H9 (cell line): ENCODE measurements at places on chromosomes 11 and 22. TPM values are rescaled to one million over a fixed set of nuclear protein-coding genes. Genes with fewer than 3 reads are reported as not detected.

GRCh38 chr22:45896153-45896951 is 80.6 kb downstream of the WNT7B start:
- peak; percentile 82 for DNase-seq
- no peaks in the 10 kb centered on the region for H3K27me3 ChIP-seq
- no peaks in the 10 kb centered on the region; the same call in 1 of the 2 replicates for H3K4me1 ChIP-seq
- H3K4me3 ChIP-seq = no peak overlapping the region
- H3K27ac ChIP-seq = no peak overlapping the region
- no peaks in the 10 kb centered on the region for H3K36me3 ChIP-seq

DNA sequence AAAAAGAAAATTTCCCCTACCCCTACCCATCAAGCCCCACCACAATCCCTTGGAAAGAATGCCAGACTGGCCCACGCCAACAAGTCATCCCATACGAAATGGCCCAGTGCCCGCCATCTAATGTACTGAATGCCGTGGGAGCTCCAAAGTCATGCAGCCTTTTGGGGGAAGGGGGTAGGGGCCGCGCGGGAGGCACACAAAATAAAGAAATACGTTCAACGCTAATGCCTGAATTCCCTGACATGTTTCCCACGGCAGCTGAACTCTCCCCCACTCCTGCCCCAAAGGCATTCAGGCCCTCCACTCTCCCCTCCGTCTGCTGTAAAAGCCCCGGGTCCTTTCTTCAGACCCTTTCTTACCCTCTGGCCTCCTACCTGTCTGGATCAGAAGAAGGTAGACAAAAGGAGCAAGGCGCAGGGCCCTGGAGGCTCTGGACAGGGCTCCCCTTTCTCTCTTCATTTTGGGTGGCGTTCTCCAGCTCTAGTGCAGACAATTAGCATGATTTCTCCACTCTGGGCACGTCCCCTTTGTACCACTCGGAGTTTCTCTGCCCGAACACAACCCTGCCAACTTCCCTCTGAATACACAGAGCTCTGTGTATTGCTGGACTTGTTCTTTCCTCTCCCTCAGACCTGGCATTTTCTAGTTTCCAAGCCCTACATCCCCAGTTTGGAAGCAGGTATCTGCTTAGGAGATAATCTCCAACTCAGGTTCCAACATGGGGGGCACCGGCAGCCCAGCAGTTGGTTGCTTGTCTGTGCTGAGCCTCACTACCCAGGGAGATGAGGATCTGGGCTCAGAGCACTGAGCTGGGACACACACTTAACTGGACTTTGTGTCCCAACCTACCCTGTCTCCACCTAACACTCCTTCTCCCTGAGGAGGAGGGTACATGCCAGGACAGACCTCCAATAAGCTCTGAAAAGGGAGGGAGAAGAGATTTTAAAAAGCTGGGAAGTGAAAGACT is at the start of gene HEPACAM:
HEPACAM (minus strand) TSS at position 500 of the 967 bp plus-strand sequence; CDS start at position 459, 41 bp downstream.
- no peak for DNase-seq
- H3K27me3 ChIP-seq = no peaks in the 10 kb centered on the region; the same call in 1 of the 2 replicates
- H3K4me1 ChIP-seq = no peaks in the 10 kb centered on the region
- H3K36me3 ChIP-seq = no peaks in the 10 kb centered on the region

DNA sequence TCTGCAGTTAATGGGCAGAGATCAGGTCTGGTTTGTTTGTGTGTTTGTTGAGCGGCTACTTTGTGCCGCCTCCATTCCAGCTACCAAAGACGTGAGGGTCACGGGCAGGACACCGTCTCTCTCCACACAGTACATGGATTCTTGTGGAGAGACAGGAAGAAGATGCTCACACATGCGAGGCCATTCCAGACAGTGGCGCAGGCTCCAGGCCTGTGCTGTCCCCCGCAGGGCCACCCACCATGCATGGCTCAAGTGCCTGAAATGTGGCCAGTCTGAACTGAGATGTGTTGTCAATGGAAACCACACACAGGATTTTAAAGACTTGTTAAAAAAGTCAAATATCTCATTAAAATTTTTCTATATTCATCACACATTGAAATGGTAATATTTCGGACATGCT is 848.3 kb downstream of the TBC1D22A start:
- no peaks in the 10 kb centered on the region for H3K27me3 ChIP-seq
- no peak overlapping the region for H3K27ac ChIP-seq
- H3K36me3 ChIP-seq = no peaks in the 10 kb centered on the region; the same call in 1 of the 3 replicates
- no peak for DNase-seq
- H3K4me1 ChIP-seq = no peaks in the 10 kb centered on the region

GRCh38 chr11:94768602-94769541 is 716 bp downstream of the AMOTL1 start:
- peaks cover 35% of the 10 kb centered on the region; the same call in 1 of the 2 replicates for H3K27me3 ChIP-seq
- peaks cover 3% of the 10 kb centered on the region; the same call in 1 of the 2 replicates for H3K4me1 ChIP-seq
- H3K27ac ChIP-seq = no peak overlapping the region
- H3K4me3 ChIP-seq = peak overlapping the region; percentile 84
- peak; percentile 39 for DNase-seq

- H3K4me3 ChIP-seq = no peak overlapping the region
- DNase-seq = no peak
- H3K27ac ChIP-seq = no peak overlapping the region
- peaks cover 2% of the 10 kb centered on the region; the same call in 2 of the 3 replicates for H3K36me3 ChIP-seq
- H3K27me3 ChIP-seq = no peaks in the 10 kb centered on the region
- no peaks in the 10 kb centered on the region for H3K4me1 ChIP-seq
Measured at GRCh38 chr22:26812731-26813130, 155.3 kb downstream of the MIAT start.

DNA sequence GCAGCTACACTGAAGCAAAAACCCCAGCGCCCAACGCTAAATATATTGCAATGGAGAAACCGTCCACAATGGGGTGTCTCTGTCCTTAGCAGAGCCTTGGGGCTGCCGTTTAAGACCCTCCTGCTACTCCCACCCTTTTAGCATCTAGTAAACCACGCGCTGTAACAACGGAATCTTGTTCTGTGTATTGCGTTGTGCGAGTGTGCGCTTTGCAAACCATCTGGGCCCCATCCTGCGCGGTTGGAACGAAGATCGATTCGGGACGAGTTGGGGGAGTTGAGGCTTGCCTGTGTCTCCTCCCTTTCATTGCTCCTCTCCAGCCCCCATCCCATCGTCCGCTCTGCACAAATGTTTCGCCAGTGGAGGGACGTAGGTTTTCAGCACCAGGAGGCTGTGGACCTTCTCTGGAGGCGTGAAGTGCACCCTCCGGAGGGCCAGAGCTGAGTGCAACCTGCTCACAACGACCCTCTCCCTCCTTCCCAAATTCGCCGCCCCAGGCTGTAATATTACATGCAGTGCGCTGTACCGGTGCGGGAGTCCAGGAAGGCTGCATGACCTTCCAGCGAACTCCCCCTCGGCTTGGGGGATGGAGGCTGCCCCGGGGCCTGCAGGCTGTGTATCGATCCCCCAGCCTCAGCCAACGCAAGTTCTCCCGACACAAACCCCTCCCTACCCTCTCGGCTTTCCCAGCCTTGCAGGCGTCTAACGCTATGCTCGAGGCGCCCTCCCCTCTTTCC is 1.6 kb upstream of the KMT2A start:
- peak; percentile 74 for DNase-seq
- H3K27ac ChIP-seq = no peak overlapping the region
- no peaks in the 10 kb centered on the region; the same call in 1 of the 2 replicates for H3K4me1 ChIP-seq
- no peaks in the 10 kb centered on the region for H3K27me3 ChIP-seq

DNA sequence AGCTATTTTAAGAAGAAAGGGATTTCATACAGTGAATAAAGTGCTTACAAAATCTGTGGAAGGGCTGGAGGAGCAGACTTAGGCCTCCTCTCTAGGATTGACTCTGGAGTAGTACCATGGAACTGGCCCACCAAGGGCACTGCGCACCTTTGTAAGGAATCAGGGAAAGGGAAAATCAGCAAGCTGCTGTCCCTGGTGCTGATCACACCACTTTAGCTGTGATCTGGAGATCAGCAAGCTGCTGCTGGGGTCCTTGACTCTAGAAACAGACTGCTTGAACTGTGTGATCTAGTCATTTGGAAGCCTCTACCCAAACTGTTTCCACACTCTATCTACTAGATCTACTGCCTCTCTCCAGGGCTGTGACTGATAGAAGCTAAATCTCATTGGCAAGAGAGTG is 18.4 kb upstream of the TECTA start:
- H3K4me1 ChIP-seq = no peaks in the 10 kb centered on the region
- no peak overlapping the region for H3K27ac ChIP-seq
- peaks cover 4% of the 10 kb centered on the region; the same call in 1 of the 3 replicates for H3K36me3 ChIP-seq
- H3K27me3 ChIP-seq = no peaks in the 10 kb centered on the region

GRCh38 chr11:75949023-75949672 is 134.1 kb downstream of the UVRAG start:
- H3K27ac ChIP-seq = no peak overlapping the region
- no peak overlapping the region for H3K4me3 ChIP-seq
- no peaks in the 10 kb centered on the region for H3K36me3 ChIP-seq
- H3K4me1 ChIP-seq = 0 out of 2 replicates have a peak, but pooled peaks cover 3% of the 10 kb centered on the region

DNA sequence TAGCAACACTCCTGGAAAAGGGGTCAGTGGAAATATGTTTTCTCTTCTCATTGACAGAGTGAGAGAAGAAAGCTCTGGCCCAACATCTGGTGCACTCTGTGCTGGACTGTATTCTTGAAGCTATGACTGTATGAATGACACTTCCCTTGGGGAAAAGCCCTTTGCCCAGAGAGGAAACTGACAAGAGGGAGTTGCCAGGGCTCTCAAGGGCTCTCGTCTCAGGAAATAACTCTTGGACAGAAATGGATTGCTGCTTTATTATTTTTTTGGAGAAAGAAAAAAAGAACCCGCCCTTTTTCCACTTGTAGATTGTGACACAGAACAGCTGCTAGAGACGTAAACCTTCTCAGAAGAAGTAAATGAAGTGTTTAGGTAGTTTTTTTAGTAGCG is 11.4 kb downstream of the ETS1 start:
- no peak overlapping the region for H3K4me3 ChIP-seq
- DNase-seq = no peak
- no peaks in the 10 kb centered on the region for H3K27me3 ChIP-seq
- H3K4me1 ChIP-seq = peaks cover 24% of the 10 kb centered on the region
- H3K36me3 ChIP-seq = no peaks in the 10 kb centered on the region
- H3K27ac ChIP-seq = no peak overlapping the region

DNA sequence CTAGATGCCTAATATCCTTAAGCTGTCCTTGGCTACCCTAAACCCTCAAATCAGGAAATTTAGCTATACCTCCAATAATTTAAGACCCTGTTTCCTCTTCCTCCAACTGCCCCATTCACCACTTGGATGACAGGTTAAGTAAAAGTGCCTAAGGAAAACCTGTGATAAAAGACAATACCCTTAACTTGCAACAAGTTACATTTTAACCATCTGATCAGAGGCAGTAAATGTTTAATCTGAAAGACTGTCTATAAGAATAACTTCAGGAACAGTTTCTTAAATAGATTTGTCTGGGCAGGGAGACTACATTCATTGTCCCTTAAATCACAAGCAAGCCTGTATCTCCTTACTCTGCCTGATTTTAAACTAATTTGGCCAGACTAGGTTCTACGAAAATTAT is 129.1 kb downstream of the APOL5 start:
- DNase-seq = no peak
- H3K36me3 ChIP-seq = no peaks in the 10 kb centered on the region
- H3K4me1 ChIP-seq = no peaks in the 10 kb centered on the region; the same call in 1 of the 2 replicates
- H3K27ac ChIP-seq = no peak overlapping the region
- no peaks in the 10 kb centered on the region for H3K27me3 ChIP-seq

- H3K27me3 ChIP-seq = no peaks in the 10 kb centered on the region
- peaks cover 15% of the 10 kb centered on the region for H3K36me3 ChIP-seq
- DNase-seq = peak; percentile 42
- no peak overlapping the region for H3K27ac ChIP-seq
- H3K4me3 ChIP-seq = peak overlapping the region; percentile 88
Measured at GRCh38 chr22:45163099-45163450, 650 bp upstream of the NUP50 start.

GRCh38 chr11:98572941-98573340 is 447.8 kb upstream of the CNTN5 start:
- no peak for DNase-seq
- no peaks in the 10 kb centered on the region for H3K27me3 ChIP-seq
- no peak overlapping the region for H3K4me3 ChIP-seq
- H3K27ac ChIP-seq = no peak overlapping the region

DNA sequence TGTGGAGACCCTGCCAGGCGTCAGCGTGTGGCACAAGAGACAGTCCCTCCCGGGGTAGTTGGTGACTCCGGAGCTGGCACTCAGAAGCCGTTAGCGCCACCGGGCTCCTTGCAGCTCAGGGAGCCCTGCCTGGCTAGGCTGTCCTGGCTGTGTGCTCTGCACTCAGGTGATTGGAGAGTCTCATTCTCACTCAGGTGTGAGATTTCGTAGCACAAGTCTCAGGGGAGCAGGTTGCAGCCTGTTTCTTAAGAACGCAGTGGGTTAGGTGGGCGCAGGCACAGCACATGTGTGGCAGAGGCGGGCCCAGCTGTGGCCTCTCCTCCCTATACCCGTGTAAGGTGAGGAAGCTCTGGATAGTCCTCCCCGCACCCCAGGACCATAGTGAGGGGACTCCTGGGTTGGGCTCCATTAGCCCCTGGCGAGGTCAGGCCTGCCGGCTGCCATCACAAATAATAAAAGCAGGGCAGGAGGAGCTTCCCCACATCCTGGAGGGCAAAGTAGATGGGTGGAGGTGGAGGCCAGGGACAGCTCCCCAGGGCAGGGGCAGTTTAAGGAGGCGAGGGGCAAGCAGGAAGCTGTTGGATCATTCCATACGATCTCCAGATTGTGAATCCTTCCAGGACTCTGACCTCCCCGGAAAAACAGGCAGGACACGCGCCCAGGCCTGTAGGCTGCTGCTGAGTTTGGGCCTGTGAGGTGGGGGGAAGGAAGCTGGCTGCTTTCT is 39.4 kb downstream of the SBF1 start:
- no peak overlapping the region for H3K4me3 ChIP-seq
- H3K36me3 ChIP-seq = peaks cover 5% of the 10 kb centered on the region; the same call in 2 of the 3 replicates
- H3K27ac ChIP-seq = no peak overlapping the region
- DNase-seq = no peak
- H3K4me1 ChIP-seq = no peaks in the 10 kb centered on the region
- H3K27me3 ChIP-seq = no peaks in the 10 kb centered on the region

DNA sequence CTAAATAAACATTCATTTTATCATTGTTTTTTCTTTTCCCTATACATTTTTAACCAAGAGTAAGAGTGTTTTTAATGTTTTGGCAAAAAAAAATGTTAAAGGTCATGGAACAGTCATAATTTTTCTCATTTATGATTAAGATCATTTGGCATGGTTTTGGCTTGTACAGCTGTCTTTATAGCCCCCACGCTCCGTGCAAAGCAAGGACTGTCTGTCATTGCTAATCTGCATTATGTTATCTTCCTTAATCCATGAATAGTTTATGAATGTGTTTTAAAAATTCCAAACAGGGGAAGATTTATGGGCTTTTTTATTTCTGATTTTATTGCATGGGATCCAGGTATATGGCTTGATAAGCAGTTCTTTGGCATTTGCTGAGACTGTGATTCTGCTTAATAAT is 28.1 kb downstream of the PGM2L1 start:
- H3K27me3 ChIP-seq = no peaks in the 10 kb centered on the region
- H3K27ac ChIP-seq = no peak overlapping the region
- H3K36me3 ChIP-seq = peaks cover 9% of the 10 kb centered on the region; the same call in 1 of the 2 replicates
- H3K4me1 ChIP-seq = 0 out of 2 replicates have a peak, but pooled peaks cover 2% of the 10 kb centered on the region
- H3K4me3 ChIP-seq = no peak overlapping the region
- DNase-seq = no peak

- no peak for DNase-seq
- no peaks in the 10 kb centered on the region; the same call in 1 of the 3 replicates for H3K36me3 ChIP-seq
- H3K4me3 ChIP-seq = no peak overlapping the region
- H3K27ac ChIP-seq = no peak overlapping the region
- H3K4me1 ChIP-seq = no peaks in the 10 kb centered on the region; the same call in 1 of the 2 replicates
- H3K27me3 ChIP-seq = no peaks in the 10 kb centered on the region; the same call in 1 of the 2 replicates
Measured at GRCh38 chr11:79274636-79275331, 166.0 kb downstream of the TENM4 start.

- no peaks in the 10 kb centered on the region for H3K27me3 ChIP-seq
- DNase-seq = no peak
- H3K4me3 ChIP-seq = no peak overlapping the region
- H3K36me3 ChIP-seq = peaks cover 39% of the 10 kb centered on the region
Measured at GRCh38 chr11:71240061-71240690, 12.2 kb downstream of the SHANK2 start.

DDI1 gene
- not detected in 2 replicates for total RNA-seq

VWCE gene
- 18.7 and 20.6 TPM in 2 replicates for total RNA-seq

DDTL gene
- not detected in 2 replicates for total RNA-seq

OR10A2 gene
- total RNA-seq = not detected in 2 replicates

MMP10 gene
- total RNA-seq = 0.20 TPM in 1 of 2 replicates, not detected in the other

CCDC179 gene
- not detected in 2 replicates for total RNA-seq

CRYAB gene
- total RNA-seq = 1.1 TPM in 1 of 2 replicates, not detected in the other
